ENCODE measurements at places on chromosomes 4 and X.

DNA sequence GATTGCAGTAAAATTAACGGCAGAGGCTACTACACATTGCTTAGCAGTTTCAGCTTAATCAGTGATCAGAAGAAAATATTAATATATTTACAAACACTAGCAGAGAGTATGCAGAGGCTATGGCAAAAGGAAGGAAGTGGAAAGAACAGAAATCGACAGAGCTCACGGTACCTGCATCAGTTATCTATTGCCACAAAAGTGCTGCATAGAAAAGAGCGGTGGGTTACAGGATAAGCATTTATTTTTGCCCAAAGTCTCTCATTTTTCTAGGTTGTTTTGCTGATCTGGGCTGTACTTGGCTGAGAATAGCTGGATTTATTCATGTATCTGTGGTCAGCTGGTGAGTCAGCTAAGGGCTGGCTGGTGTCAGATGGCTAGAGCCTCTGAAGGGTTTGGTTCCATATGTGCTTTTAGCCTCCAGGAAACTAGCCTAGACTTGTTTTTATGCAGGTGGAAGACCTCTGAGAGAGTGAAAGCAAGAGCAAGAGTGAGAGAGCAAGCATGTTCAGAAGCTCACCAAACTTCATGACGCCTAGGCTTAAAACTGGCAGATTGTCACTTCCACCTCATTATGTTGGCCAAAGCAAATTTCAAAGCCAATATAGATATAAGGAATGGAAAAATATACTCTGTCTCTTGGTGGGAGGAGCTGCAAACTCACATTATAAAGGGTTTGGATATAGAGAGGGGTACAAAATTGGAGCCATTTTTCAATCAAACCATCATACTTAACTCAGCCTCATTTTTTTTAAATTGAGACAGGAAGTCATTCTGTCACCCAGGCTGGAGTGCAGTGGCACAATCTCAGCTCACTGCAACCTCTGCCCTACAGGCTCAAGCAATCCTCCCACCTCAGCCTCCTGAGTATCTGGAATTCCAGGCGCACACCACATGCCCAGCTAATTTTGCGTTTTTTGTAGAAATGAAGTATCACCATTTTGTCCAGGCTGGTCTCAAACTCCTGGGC is 153.2 kb upstream of the RPL34 start:
- DNase-seq, result peak; percentile 19
- H3K36me3 ChIP-seq, result no peaks in the 10 kb centered on the region
- H3K27ac ChIP-seq, result no peak overlapping the region
- no peaks in the 10 kb centered on the region for H3K27me3 ChIP-seq

- no peak overlapping the region for H3K27ac ChIP-seq
- no peaks in the 10 kb centered on the region for H3K27me3 ChIP-seq
- H3K4me1 ChIP-seq, result no peaks in the 10 kb centered on the region
- H3K36me3 ChIP-seq, result no peaks in the 10 kb centered on the region
- no peak for DNase-seq
Measured at GRCh38 chr4:123826896-123827295, 430.3 kb downstream of the SPRY1 start.

- no peaks in the 10 kb centered on the region for H3K36me3 ChIP-seq
- H3K4me1 ChIP-seq, result no peaks in the 10 kb centered on the region
- peaks cover 3% of the 10 kb centered on the region for H3K27me3 ChIP-seq
Measured at GRCh38 chrX:68999931-69000330, 165.3 kb downstream of the PJA1 start.

DNA sequence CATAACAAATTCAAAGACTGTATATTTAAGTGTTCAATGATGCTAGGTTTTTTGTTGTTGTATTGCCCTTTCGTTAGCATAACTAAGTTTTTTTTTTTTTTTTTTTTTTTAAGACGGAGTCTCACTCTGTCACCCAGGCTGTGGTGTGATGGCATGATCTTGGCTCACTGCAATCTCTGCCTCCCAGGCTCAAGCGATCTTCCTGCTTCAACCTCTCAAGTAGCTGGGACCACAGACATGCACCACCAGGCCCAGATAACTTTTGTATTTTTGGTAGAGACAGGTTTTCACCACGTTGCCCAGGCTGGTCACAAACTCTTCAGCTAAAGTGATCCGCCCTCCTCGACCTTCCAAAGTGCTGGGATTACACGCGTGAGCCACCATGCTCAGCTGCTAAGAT is 7.0 kb downstream of the SH3BGRL start:
- H3K27ac ChIP-seq, result no peak overlapping the region
- H3K4me1 ChIP-seq, result no peaks in the 10 kb centered on the region
- DNase-seq, result no peak
- no peaks in the 10 kb centered on the region for H3K27me3 ChIP-seq
- H3K36me3 ChIP-seq, result no peaks in the 10 kb centered on the region
- no peak overlapping the region for H3K4me3 ChIP-seq

GRCh38 chr4:27176400-27176799 is 315.8 kb downstream of the STIM2 start:
- H3K27ac ChIP-seq, result no peak overlapping the region
- DNase-seq, result no peak
- H3K36me3 ChIP-seq, result no peaks in the 10 kb centered on the region
- H3K4me3 ChIP-seq, result no peak overlapping the region
- no peaks in the 10 kb centered on the region for H3K27me3 ChIP-seq

DNA sequence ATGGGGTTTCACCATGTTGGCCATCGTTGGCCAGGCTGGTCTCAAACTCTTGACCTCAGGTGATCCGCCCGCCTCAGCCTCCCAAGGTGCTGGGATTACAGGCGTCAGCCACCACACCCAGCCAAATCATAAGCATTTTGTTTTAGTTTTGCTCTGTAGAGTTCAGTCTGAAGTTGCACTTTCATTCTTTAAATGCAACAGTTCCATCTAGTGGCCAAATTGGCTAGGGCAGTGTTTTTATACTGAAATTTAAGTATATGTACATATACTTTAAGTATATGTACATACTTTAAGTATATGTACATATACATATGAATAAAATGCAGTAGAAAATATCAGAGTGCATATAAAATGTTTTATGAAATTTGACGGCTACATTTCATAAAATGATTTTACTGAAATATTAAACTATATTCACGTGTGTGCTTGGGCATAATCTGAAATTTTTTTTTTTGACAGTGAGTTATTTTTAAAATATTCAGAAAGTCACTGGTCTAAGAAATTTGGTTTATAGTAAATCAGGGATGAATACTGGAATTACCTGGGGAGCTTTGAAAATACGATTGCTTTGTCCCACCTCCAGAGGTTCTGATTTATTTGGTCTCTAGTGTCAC is 145.5 kb downstream of the NWD2 start:
- no peaks in the 10 kb centered on the region for H3K27me3 ChIP-seq
- no peaks in the 10 kb centered on the region for H3K36me3 ChIP-seq
- H3K4me3 ChIP-seq, result no peak overlapping the region
- H3K4me1 ChIP-seq, result no peaks in the 10 kb centered on the region
- H3K27ac ChIP-seq, result no peak overlapping the region

DNA sequence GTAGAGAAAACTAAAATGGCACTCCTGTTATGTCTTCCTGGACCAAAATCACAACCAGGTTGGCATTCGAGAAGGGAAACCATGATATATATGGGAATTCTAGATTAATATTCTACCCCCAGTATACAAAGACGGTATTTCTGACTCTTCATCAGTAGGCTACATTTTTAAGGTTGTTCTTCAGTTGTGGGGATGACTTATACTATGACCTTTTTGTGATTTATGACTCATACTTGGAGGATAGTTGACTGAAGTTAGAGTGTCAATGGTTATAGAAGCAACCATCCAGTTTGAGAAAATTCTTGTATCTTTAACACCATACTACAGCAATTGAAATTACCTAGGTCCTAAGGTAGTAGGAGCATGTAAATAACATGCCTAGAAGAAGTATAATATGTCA is 49.8 kb upstream of the CYSLTR1 start:
- no peaks in the 10 kb centered on the region for H3K4me1 ChIP-seq
- H3K27ac ChIP-seq, result no peak overlapping the region
- no peaks in the 10 kb centered on the region for H3K27me3 ChIP-seq
- H3K4me3 ChIP-seq, result no peak overlapping the region
- no peaks in the 10 kb centered on the region for H3K36me3 ChIP-seq

GRCh38 chrX:38214551-38215531 is 5.8 kb downstream of the SRPX start:
- H3K27me3 ChIP-seq, result peaks cover 2% of the 10 kb centered on the region
- H3K4me3 ChIP-seq, result no peak overlapping the region
- no peak overlapping the region for H3K27ac ChIP-seq

DNA sequence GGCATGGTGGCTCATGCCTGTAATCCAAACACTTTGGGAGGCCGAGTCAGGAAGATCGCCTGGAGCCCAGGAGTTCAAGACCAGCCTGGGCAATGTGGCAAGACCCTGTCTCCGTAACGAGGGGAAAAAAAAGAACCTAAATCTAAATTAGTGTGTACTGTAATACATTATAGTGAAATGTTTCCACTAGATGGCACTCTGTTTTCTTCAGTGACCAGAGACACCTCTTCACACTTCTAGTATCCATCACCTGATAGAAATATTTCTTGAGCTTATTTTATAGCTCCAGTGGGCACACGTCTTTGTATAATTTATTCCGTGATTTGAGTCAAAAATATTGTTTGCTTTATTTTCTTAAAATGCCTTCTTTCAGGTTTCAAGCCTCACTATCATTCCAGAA is 600.9 kb upstream of the DIPK2B start:
- peaks cover 3% of the 10 kb centered on the region for H3K4me1 ChIP-seq
- no peak overlapping the region for H3K27ac ChIP-seq
- no peak overlapping the region for H3K4me3 ChIP-seq
- H3K27me3 ChIP-seq, result no peaks in the 10 kb centered on the region
- DNase-seq, result no peak

DNA sequence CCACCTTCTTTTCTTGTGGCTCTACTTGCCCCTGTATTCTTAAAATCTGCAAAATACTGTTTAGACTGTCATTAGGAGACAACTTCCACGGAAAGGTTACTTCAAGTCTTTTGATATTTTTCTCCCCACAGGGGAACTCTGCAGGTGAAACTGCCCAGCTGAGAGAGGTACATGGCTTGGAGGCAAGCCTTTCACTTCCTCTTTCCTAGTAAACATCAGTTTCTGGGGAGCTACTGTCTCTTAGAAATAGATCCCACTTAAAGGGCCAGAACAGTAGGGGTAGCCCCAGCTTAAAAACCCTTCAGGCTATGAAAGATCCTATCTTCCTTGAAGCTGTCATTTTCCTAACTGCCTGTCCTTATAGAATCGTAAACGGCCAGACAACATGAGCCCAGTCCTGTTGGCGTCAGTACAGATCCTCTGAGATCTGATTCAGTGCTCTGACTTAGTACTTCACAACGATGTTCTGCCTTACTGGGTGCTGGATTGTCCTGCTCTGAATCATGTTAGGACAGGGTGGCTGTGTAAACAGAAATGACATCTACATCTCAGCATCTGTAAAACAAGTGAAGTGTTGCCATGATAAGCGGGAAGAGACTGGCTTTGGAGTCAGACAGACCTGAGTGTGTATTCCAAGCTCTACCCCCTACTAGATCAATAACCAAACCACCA is 102.1 kb downstream of the ITIH6 start:
- H3K36me3 ChIP-seq, result no peaks in the 10 kb centered on the region
- H3K27me3 ChIP-seq, result no peaks in the 10 kb centered on the region
- DNase-seq, result peak; percentile 27
- 0 out of 2 replicates have a peak overlapping the region, but pooled peaks have one; percentile 6 for H3K27ac ChIP-seq
- no peak overlapping the region for H3K4me3 ChIP-seq
- H3K4me1 ChIP-seq, result peaks cover 4% of the 10 kb centered on the region

- H3K36me3 ChIP-seq, result no peaks in the 10 kb centered on the region
- DNase-seq, result no peak
- H3K4me1 ChIP-seq, result no peaks in the 10 kb centered on the region
- H3K27me3 ChIP-seq, result no peaks in the 10 kb centered on the region
Measured at GRCh38 chr4:90142081-90142480, 14.9 kb downstream of the CCSER1 start.

GRCh38 chr4:152382057-152382785 is 153.7 kb downstream of the FBXW7 start:
- no peaks in the 10 kb centered on the region for H3K4me1 ChIP-seq
- H3K4me3 ChIP-seq, result no peak overlapping the region
- H3K27me3 ChIP-seq, result no peaks in the 10 kb centered on the region

DNA sequence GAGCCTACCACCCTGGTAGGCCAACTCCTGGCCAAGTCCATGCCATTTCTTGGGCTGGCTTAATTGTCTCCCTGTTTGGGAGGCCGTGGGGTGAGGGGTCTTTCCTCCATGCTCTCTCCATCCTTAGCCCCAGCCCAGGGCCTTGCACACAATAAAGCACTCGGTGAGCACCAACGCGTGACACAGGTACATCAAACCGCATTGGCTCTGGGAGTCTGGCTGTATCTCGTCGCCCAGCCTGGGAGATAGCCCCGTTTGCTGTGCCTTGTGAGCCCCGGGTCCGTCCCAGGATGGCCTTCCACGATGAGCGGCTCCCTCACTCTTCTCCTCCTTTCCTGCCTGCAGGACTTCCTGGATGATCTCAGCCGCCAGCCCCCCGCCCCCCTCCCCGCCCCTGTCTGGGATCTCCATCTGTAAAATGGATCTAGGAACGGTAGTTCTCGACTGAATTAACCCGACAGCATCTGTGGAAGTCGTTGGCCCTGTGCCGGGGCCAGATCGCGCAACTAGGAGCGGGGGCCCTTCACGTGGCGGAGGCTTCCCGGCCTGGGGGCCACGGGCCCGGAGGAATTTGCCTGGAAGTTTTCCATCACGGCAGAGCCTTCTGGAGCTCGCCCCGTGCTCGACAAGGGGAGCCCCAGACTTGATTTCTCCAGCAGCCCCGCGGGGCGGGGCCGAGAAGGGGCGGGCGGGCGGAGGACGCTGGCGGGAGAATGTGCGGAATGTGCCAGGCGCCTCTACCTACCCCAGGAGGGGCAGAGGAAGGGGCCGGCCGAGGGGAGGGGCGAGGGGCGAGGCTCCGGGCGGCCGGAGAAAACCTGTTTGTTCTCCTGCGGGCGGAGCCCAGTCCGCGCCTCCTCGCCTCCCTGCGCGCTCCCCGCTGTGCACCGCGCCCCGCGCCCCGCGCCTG is at the start of gene ZNF185:
Gene ZNF185 (plus strand): TSS at position 846 of the 910 bp plus-strand sequence. CDS start 16,423 bp downstream, outside the sequence.
- H3K4me1 ChIP-seq, result no peaks in the 10 kb centered on the region
- no peak within 1 kb of the TSS for H3K4me3 ChIP-seq
- H3K27me3 ChIP-seq, result no peaks in the 10 kb centered on the region

- DNase-seq, result no peak
- H3K36me3 ChIP-seq, result no peaks in the 10 kb centered on the region
Measured at GRCh38 chr4:79445371-79445781, 37.3 kb upstream of the GK2 start.

GRCh38 chr4:36123906-36124305 is 120.4 kb downstream of the ARAP2 start:
- no peaks in the 10 kb centered on the region for H3K27me3 ChIP-seq
- no peaks in the 10 kb centered on the region for H3K4me1 ChIP-seq
- H3K4me3 ChIP-seq, result no peak overlapping the region
- H3K36me3 ChIP-seq, result peaks cover 8% of the 10 kb centered on the region
- H3K27ac ChIP-seq, result no peak overlapping the region
- no peak for DNase-seq

- no peaks in the 10 kb centered on the region for H3K4me1 ChIP-seq
- H3K36me3 ChIP-seq, result no peaks in the 10 kb centered on the region
- no peak overlapping the region for H3K27ac ChIP-seq
- no peak for DNase-seq
- no peaks in the 10 kb centered on the region for H3K27me3 ChIP-seq
- H3K4me3 ChIP-seq, result no peak overlapping the region
Measured at GRCh38 chrX:6708041-6708440, 173.1 kb upstream of the VCX3A start.
